ENCODE measurements at places on chromosomes 2 and 18.

GRCh38 chr2:385061-385460 lies 97.2 kb upstream of the ALKAL2 start:
- no peak for DNase-seq

DNA sequence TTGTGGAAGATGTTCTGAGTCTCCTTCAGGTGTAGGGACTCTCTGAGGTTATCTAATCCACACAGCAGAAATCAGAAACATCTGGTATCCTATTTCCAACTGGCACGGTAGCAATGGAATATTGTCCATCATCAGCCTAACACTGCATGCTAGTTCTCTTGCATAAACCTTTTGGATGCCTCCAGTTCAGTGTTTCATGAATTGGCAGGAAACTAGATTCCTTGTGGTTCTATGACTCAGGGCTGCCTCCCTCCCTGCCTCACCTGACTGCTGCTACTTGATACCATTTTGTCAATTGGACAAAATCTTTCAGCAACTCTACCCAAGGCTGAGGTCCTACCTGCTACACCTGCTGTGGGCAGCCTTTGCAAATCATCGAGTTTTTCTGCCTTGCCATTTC lies 130.9 kb downstream of the TPGS2 start:
- no peak for DNase-seq

- no peak for DNase-seq
Measured at GRCh38 chr2:178928077-178928476, 120.9 kb upstream of the TTN start.

DNA sequence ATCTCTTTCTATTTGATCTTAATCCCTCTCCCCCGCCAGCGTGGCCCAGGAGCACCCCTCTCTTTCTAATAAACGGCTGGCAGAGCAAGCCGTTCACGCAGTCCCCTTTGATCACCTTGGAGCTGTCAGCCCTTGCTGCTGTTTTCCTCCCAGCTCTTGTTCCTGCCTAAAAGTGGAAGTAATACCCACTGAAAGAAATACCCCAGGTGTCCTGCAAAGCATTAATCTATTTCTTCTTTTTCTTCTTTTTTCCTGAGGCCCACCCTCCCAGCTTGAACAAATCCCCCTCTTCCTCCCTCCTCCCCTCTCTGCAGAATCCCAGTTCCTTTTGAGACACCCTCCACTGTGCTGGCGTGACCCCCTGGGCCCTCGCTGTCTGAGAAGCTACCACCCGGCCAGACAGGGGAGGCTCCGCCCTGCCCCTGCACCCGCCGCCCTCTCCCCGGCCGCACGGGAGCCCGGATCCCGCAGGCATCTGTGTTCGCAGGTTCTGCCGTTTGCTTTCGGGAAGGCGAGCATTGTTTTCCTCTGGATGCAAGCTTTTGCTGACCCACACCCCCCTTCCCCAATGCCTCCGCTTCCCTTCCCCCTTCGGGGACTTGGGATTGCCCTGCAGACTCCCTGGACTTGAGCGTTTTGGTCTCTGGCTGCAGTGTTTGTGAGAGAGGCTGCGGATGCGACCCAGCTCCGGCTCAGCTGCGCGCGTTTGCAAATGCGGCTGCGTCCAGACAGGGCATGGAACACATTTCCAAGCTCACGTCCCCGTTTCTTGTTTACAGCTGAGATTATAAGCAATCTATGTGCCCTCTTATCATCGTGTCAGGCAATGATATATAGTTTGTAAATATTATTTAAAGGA lies 631.5 kb downstream of the NYAP2 start:
- DNase-seq = peak; percentile 3

DNA sequence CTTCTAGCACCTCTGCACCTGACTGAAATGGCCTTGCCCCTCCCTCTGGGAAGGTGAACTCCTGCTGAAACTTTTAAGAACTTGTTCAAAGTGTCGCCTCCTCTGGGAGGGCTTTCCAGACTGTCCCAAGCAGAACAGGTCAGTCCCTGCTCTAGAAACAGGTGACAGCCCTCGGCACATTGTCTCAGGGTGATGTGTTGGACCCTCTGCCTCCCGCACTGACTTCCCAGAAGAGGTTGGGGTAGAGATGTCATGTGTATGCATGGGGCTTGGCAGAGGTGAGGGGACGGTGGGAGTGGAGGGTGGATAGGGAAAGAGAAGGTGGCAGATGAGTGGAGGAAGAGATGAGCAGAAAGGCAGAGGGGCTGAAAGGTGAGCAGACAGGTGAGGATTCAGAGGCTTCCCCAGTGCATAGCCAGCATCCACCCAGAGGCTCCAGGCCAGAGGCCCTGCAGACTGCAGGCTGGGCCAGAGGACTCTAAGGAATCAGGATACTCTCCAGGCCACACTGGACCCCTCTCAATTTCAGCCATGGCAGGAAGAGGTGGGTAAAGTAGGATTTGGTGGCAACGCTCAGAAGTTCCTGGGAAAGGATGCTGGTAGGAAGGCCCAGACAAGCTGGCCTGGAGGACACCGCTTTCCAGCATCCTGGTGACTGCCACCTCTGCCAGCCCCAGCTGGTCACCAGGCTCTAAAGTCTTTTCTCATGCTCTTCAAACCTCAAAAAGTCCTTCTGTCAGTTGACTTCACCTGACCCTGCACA lies 24.8 kb upstream of the TNS1 start:
- no peak for DNase-seq

- DNase-seq = no peak
Measured at GRCh38 chr18:28175930-28176697, 816 bp downstream of the CDH2 start.

DNA sequence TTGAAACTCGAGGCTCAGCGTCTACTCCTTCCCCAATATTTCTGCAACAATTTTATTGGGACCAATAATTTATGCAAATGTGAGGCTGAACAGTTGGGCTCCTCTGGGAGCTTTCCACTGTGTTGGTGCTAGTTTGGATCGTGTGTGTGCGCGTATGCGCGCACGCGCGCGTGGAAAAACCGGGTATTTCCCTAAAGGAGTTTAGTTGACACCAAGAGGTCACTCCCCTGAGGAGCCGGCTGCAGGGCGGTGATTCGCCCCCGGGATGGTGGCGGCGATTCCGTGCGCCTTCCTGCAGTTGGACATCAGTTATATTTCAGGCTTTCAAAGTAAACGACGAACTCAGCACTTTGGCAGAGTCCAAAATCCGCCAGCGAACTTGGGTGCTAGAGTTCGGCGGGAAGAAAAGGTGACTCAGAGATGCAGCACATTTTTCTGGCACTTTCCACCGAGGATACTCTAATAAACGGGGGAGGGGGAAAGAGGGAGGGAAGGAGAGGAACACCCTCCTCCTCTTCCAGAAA lies 186.5 kb upstream of the FANCL start:
- no peak for DNase-seq

DNA sequence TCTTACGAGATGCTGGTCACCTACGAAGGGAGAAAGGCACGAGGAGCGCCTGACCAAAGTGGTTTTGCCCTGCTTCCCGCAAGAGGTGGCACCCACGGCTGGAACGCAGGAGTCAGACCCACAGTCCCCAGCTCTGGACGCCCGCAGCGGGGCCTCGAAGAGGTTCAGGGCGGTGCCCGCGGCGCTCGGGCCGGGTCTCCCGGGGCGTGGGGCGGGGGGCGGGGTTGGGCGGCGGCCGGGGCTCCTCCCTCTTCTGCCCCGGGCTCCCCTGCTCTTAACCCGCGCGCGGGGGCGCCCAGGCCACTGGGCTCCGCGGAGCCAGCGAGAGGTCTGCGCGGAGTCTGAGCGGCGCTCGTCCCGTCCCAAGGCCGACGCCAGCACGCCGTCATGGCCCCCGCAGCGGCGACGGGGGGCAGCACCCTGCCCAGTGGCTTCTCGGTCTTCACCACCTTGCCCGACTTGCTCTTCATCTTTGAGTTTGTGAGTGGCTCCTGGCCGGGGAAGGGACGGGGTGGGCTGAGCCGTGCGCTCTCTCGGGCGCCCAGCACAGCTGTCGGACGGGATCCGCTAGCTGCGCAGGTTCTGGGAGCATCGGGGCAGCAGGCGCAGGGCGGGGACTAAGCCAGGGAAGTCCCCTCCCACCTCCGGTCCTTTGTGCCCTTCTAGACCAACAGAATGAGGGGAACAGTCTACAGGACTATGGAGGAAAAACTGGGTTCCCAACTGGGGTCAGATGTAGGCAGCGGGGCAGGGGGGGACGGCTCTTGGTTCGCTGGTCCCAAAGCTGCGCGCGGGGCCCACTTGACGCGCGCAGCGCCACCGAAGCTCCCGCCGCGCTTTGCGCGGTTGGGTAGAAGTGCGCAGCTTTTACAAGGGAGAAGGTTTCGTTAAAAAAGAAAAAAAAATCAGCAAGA lies at the start of gene MAL:
Gene MAL, plus strand, starts transcription at position 303 of the 914 bp plus-strand sequence. Its CDS starts 85 bp downstream, at position 388.
- no peak for DNase-seq

- DNase-seq = no peak
Measured at GRCh38 chr2:231250146-231250545, 51.7 kb downstream of the ARMC9 start.

DNA sequence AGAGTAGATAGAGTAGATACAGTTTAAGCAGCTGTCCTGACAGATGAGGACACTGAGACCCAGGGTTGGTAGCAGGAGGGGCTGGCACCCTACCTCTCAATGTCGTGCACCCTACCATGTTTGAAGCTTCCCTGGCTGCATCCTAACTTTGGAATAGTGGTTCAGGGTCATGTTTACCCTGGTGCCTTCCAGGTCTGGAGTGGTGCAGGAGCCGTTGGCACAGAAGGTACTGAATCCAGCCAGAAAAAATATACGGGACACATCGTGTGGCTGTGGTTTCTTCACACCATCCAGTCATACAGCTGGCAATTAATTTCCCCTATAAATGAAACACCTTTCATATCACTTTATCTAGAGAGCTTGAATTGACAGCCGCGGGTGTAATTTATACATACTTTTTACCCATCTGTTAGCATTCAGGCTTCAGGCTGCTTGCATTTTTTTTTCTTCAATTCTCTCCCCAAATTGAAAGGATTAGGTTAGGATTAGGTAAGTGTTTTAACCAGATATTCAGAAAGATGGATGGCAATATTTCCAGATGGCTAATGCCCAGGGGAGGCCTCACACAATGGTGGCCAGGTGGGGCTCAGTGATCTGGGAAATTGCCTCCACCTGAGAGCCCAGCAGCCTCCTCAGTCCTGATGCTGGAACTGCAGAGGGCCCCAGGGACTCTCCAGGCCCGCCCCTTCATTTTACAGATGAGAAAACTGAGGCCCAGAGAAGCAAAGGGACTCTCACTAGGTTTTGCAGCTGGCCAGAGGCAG lies 127.0 kb downstream of the CELF4 start:
- DNase-seq = no peak

DNA sequence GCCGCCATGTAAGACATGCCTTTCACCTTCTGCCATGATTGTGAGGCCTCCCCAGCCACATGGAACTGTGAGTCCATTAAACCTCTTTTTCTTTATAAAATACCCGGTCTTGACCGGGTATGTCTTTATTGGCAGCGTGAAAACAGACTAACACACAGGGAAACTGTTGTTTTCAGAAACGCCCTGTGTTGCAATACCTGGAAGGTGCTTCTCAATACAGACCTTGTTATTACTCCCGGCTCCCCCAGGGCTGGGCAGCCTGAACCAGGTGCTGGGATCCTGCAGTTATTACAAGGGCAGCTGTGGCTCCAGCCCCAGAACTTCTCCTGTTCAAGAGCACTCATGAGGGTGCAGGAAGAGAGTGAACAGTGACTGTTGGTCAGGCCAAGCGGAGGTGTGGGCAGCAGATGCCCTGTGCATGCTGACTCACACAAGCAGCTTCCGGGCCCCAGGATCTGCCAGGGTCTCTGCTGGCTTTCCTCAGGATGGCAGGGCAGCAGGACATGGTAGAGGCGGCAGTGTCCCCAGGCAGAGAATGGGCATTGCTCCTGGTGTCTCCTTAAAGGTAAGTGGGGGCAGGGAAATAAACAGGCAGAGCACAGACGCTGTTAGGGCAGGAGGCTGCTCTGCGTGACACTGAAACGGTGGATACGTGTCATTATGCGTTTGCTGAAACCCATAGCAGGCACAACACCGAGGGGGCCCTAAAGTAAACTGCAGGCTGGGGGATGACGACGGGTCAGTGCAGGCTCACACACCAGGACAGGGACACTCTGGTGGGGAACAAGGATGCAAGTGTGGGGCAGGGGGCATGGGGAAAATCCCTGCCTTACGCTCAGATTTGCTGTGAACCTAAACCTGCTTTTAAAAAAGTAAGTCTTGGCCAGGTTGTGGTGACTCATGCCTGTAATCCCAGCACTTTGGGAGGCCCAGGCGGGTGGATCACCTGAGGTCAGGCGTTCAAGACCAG lies 89.1 kb downstream of the NDUFA10 start:
- DNase-seq = no peak

- DNase-seq = no peak
Measured at GRCh38 chr2:133993160-133993559, 260.7 kb upstream of the MGAT5 start.

DNA sequence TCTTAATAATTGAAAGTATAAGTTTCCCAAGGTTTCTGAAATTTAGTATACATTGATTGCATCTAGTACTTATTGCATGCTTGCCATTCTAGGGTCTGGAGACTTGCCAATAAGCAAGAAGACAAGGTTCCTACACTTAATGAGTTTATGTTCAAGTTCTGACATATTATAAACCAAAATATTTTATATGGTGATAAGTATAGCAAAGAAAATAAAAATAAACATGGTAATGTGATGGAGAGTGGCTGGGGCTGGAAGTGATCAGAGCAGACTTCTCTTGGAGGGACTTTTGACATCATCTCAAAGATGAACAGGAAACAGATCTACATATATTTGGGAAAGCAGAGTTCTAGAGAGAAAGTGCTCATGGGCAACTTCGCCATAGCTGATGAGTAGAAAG lies 119.5 kb upstream of the EPHA4 start:
- no peak for DNase-seq

GRCh38 chr2:149832324-149832723 lies 244.7 kb upstream of the MMADHC start:
- DNase-seq = no peak

DNA sequence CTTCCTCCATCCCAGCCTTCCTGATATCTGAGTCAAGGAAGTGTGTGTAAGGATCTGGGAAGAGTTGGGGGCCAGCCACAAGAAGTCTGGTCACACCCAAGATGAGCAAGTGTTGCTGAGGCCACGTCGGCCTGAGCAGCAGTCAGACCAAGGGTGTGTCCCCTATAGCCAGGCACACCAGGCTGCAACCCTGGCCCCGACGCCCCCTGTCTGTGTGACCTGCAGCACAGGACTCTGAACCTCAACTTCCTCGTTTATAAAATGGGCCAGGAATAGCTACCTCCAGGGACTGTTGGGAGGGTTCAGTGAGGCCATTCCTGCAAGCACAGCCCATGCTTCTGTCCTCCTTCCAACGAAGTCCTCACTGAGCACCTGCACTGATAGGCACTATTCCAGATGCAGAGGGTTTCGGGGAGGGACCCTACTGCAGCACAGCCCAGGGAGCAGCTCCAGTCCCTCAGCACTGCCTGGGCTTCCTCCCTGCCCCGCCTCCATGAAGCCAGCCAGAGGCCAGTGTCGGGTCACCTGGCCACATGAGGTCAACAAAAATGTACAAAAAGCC lies 13.3 kb downstream of the LIMS2 start:
- no peak for DNase-seq

DNA sequence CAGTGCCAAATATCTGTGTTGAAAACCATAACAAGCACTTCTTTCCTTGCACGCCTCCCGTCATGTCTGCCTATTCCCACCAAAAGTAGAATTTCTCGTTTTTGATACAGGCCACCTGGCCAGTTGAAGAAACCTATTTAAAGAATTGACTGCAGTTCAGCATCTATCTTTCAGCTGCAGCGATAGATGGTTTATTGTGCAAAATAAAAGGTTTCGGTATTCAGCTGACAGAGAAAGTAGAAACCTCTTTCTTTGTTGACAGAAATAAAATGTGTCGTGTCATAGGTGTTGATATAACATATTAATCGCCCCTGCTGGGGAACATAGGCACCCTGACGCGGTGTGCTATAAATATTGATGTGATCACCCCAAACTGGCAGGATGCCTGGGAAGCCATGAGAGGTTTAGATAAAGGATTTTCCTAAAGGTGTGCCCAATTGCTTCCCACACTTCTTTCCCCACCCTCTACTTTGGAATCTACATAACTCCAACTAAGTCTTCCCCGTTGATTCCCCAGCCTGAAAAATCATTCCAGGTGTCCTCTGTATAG lies 570.4 kb downstream of the CCDC85A start:
- DNase-seq = no peak

Data from naive B cell (primary cell).